Fibroblast of lung (primary cell): ENCODE measurements at places on chromosomes 1 and 21. TPM values are rescaled to one million over a fixed set of nuclear protein-coding genes. Genes with fewer than 3 reads are reported as not detected.

Gene FAM131C
- 0.26 and 0.50 TPM in 2 replicates for total RNA-seq

GRCh38 chr1:171500803-171501202 is 15.5 kb downstream of the PRRC2C start:
- no peak for DNase-seq

- no peak for DNase-seq
Measured at GRCh38 chr1:230905733-230906132, 37.4 kb upstream of the C1orf198 start.

DNA sequence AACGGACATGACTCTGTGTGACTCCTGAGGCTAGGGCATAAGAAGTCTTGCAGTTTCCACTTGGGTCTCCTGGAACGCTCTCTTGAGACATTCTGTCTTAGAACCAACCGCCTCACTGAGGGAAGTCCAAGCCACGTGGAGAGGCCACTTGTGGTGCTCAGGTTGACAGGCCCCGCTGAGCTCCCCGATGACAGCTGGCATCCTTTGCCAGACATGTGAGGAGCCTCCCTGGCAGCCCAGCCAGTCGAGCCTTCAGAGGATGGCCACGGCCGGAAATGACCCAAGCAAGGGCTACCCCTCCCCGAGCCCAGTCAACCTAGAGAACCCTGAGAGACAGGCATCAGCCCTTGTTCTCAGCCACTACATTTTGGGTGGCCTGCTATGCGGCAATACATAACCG is 20.7 kb downstream of the PLEKHA6 start:
- no peak for DNase-seq

- DNase-seq = no peak
Measured at GRCh38 chr1:102100666-102101065, 103.9 kb upstream of the OLFM3 start.

Gene RNU1-3
- under 0.01 and 3,997 TPM in 2 replicates for total RNA-seq

DNA sequence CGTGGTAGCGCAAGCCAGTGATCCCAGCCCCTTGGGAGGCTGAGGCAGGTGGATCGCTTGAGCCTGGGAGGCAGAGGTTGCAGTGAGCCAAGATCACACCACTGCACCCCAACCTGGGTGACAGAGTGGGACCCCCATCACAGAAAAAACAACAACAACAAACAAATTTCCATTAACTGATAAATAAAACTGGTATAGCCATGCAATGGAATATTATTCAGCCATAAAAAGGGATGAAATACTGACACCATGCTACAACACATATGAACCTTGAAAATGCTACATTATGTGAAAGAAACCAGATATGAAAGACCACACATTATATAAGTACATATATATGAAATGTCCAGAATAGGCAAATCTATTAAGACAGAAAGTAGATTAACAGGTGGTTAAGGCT is 12.0 kb downstream of the CLCC1 start:
- no peak for DNase-seq

DNA sequence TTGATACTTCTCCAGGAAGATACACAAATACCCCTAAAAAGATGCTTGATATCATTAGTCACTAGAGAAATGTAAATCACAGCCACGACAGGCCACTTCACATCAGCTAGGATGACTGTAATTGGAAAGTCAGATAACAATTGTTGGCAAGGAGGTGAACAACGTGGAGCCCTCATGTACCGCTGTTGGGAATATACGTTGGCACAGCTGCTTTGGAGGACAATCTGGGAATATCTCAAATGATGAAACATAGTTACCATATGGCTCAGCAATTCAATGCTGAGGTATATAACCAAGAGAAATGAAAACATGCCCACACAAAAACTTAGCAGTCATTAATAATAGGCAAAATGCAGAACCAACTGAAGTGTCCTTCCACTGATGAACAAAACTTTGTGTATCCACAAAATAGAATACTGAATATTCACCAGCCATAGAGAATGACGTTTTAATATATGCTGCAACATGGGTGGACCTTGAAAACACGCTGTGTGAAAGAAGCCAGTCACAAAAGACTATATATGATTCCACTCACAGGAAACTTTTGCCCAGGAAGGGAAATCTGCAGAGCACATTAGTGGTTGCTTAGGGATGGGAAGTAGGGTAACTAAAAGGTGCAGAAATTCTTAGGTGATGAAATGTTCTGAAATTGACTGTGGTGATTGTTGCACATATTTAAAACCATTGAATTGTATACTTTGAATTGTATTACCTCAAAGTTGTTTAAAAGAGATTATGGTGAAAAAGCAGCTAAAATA is 95.4 kb downstream of the AHCTF1 start:
- peak; percentile 36 for DNase-seq

GRCh38 chr1:111214074-111214801 is 13.3 kb upstream of the CHI3L2 start:
- no peak for DNase-seq

- DNase-seq = peak; percentile 93
Measured at GRCh38 chr1:153790313-153790965, 15.2 kb downstream of the SLC27A3 start.

Gene KISS1
- total RNA-seq = 0.17 TPM in 1 of 2 replicates, not detected in the other

- peak; percentile 94 for DNase-seq
Measured at GRCh38 chr1:228228601-228229074, 20.8 kb downstream of the OBSCN start.

- DNase-seq = no peak
Measured at GRCh38 chr1:15796086-15796462, 11.4 kb downstream of the UQCRHL start.

Gene HSD3B1
- total RNA-seq = not detected in 2 replicates

Gene SH3D21
- 2.8 and 3.3 TPM in 2 replicates for total RNA-seq

Gene PADI4
- not detected in 2 replicates for total RNA-seq

Gene NLRP3
- total RNA-seq = under 0.01 TPM in 1 of 2 replicates, not detected in the other

DNA sequence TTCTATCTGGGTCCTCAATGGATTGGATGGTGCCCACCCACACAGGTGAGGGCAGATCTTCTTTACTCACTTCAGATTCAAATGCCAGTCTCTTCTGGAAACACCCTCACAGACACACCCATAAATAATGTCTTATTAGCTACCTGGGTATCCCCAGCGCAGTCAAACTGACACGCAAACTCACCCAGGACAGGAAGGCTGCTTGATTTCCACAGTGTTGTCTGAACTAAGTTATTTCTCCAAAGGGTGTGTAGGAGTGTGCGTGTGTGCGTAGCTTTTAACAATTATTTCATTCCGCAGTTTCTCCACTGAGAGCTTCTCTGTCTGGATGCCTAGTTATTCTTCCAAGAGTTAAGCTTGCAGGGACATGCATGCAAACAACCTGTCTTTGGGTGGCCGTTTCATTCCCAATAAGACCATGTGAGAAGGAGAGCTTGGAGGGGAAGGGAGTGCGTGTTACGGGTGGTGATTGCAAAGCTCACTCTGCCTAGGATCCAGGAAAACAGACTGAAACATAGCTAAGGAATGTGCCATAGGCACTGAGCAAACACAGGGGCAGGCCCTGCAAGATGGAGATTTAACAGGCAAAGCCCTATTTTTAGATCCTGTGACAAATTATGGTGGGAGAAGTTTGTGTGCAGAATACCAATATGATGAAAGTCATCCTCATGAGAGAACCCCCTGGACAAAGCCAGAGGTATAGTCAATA is 269.7 kb downstream of the DYRK1A start:
- peak; percentile 73 for DNase-seq

- no peak for DNase-seq
Measured at GRCh38 chr1:30511991-30512913, 211.1 kb downstream of the MATN1 start.

DNA sequence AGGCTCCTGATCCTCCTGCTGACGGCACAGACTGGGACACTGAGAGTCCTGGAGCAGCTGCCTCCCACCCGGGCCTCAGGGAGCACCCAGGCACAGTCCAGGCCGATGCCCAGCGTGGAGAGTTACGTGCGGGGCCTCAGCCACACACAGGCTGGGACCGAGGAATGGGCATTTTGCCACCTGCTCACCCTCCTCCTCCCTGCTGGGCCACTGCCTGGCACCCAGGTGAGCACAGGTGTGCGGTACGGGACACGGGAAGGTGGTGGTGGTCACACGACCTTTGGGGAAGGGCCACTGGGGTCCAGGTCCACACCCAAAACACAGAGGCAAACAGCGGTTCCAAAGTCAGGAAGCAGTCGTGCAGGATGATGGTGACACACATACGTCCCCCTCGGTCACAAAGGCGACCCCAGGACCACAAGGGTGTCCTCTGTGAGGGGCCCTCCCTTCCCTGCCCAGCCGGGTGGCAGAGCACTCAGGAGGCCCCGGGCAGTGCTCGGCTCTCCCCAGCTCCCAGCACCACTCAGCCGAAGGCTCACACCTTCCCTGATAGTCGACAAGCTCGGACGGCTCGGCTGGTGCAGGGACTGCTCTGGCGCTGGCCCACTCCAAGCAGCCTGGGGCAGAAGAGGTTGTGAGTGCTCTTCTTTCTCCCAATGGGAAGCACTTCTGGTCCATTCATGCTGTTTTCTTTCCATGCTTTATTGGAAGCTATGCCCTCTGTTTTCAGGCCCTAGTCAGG is 14.3 kb downstream of the MORN1 start:
- no peak for DNase-seq

Gene TMCO4
- 22.9 and 24.3 TPM in 2 replicates for total RNA-seq

DNA sequence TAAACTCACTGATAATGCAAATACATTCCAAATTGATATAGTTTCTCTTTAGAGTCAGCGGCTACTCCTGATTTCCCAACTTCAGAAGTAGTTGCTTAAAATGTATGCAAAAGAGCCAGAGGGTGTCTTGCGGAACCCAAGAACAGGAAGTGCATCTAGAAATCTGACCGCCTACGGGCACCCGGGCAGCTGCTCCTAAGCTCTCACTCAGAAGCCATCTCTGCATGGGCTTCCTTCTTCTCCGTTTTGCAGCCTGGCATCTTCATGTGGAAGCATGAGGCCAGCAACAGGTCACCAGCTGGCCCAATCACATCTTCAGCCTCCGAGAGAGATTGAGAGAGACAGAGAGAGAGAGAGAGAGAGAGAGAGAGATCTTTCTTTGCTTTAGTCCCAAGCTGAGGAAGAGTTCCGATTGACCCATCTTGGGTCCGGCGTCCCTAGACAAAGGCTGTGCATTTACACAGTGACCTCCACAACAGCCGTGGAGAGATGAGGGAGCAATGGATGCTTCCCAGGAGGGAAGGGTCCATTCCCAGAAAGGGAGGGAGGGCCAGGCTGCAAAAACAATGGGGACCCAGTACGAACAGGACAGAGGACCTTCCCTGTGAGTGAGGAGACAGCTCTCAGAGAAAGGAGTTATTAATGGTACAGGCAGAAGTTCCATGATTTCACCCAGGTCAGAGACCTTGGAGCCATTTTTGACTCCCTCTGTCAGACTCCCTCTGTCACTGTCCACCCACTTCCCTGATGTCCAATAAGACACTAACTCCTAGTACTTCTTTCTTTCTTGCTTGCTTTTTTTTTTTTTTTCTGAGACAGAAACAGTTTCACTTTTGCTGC is 28.2 kb upstream of the SLC30A1 start:
- DNase-seq = no peak

DNA sequence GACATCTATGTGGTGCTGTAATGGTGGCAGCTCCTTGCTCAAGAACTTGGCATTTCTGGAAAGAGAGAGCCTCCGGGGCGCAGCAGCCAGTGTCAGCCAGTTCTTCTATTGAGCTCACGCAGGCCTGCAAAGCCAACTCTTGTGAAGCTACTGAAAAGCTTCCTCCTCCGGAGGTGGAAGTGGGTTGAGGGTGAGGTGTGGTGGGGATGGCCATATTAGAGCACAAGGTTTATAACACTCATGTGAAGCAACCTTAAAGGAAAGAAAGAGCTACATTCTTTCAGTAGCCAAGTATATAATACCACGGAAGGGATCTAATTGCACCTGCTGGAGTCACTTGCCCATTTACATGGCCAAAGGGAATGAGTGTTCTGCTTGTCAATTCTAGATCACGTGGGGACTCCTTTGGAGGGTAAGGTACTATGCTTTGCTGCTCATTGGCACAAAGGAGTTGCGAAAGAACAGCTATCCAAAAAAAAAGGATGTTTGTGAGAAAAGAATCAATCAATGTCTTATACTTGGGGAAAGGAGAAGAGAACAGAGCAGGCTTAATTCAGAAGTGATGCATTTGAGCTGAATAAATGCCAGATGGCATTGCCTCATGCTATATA is 18.3 kb upstream of the MAP10 start:
- no peak for DNase-seq

Gene LCE6A
- total RNA-seq = not detected in 2 replicates

Gene UROD
- total RNA-seq = 158 and 162 TPM in 2 replicates

GRCh38 chr1:1367315-1367714 is 7.7 kb downstream of the AURKAIP1 start:
- DNase-seq = no peak

Gene IRF6
- total RNA-seq = under 0.01 and 0.66 TPM in 2 replicates

DNA sequence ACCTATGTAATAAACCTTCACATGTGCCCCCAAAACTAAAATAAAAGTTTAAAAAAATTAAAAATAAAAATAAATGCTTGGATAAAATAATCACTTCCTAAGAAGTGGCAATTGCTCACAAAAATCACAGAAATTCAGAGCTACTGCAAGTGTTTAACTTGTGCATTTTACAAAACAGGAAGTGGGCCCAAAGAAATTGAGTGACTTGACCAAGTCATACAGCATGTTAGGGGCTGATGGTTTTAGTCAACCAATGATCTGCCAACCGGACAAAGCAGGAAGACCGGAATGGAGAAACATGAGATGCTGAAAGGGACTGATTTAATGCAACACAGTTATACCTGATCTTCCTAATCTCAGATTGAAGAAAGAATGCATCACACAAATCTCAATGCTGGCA is 96.5 kb downstream of the SMYD2 start:
- no peak for DNase-seq

DNA sequence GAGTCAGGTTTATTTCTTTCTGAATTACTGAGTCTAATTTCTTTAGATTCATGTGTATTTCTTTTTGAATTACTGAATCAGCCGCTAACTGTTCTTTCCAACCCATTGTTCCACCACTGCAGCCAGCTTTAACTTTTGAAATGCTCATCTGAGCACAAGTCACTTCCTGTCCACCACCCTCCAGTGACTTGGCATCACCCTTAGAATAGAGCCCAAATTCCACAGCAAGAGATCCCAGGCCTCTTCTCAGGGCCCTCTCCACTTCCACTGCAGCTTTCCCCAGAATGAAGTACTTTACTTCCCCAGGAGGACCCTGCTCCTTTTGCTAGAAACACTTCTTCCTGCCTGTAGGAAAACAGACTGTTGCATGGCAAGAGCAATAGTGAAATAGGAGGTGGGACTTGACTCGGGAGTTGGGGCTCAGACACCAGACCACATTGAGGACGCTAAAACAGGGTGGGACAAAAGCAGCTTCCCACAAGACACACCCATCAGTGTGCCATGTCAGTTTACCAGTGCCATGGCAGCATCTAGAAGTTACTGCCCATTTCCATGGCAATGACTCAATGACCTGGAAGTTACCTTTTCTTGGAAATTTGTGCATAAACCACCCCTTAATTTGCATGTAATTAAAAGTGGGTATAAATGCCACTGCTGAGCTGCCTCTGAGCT is 56.5 kb upstream of the ADAR start:
- no peak for DNase-seq

Gene SPRR2A
- not detected in 2 replicates for total RNA-seq

GRCh38 chr1:26047278-26047874 is 1.5 kb upstream of the SLC30A2 start:
- DNase-seq = no peak
